ENCODE measurements at places on chromosomes 13 and 19.

DNA sequence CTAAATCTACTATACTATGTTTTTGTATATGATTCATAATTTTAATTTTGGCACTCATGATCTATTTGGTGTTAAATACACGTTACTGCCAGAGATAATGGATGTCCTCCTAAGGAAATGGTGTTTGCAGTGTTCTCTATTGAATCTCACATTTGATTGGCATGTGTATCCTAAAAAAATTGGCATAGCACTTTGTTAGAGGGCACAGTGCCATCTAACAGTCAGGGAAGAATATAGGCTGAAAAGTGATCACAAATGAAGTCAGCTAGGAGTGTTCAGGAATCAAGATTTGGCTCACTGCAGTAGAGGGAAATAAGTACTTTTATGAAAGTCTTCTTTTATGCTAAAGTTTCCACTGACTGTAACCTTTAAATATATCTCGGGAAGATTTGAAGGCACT lies 624.6 kb downstream of the GPC6 start:
- no peak for DNase-seq

GRCh38 chr13:40228496-40228895 lies 437.9 kb downstream of the FOXO1 start:
- no peak for DNase-seq

DNA sequence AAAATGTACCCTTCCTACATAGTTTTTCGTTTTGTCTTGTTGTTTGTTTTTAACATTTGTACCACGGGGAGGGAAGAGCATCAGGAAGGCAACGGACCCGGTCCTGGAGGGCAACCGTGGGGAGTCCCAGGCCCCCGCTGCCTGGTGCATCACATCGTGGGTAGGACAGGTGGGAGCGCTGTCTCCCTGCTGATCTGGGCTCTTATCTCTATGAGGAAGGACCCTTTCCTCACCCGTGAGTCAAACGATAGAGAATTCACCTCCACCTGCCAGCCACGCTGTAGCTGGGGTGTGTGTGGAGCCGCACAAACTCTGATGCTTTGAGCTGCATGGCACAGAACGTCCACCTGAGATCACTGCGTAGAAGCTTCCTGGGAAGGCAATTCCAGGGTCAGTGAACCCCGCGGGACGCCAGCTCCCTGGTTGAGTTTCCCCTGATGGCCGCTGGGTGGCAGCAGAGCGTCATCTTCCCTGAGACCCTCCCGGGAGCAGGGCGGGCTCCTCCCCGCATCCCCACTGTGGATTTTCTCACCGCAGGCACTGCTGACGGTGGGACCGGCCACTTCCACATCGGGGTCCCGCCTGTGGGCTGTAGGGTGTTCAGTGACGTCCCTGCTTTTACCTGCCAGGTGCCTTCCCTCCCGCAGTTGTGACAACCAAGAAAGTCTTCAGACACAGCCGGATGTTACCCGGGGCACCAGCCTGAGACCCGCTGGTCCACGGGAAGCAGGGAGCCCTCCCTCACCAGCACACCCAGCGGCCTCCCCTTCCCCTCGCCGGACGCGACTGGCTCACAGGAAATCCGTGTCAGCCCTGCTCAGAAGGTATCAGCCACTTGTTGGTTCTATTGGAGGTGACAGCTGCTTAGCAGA lies 54.7 kb downstream of the ZNF787 start:
- DNase-seq = peak; percentile 32

DNA sequence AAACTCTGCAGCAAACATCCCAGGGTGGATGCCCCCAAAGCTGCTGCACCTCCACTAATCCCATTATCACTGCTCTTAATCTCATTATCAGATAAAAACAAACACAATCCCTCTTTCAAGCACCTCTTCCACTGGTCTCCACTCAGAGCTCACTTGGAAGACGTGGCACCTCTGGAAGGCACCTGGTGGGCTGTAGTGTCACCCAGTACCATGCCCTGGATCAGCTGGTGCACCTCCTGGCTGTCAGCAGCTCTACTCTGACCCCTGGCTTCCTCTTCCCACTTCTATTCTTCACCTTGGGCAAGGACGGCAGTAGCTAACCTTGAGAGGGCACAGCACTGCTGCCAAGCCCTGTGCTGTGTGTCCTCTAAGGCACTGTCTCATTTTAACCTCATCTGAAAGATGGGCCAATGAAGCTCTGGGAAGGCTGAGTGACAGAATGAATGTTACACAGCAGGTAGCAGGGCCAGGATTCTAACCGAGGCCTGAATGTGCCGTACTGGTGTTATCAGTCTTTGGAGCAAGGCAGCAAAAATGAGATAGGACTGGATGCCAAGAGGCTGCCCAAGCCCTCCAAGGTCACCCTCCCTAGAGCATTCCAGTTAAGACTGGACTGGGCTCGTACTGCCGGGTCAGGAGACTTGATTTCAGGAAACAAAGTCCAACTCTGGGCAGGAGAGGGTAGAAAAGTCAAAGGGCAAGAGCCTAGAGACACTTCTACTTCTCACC lies 7.4 kb downstream of the BRD4 start:
- DNase-seq = no peak

DNA sequence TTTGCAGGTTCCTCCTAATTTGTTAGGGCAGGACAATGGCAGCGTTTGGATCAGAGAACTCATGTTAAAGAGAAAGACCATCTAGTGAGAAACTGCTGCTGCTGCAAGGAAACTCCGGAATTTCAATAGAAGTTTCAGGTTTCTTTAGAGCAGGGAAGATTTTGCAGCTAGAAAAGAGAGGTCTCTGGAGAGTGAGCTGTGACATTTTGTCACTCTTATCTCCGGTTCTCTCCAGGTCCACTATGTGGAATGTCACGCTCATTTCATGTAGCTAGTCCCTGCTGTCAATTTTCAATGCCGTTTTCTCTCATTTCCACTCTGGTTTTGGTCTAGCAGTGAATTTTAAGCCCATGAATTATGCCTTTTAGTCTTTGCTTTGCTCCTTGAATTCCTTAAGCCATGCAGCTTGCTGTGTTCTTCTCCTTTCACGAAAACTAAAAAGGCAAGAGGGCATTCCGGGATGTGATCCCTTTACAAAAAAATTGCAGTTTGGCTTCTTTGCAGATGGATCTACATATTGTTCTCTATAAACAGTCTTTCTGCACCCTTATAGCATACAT lies 46.7 kb upstream of the POSTN start:
- no peak for DNase-seq

DNA sequence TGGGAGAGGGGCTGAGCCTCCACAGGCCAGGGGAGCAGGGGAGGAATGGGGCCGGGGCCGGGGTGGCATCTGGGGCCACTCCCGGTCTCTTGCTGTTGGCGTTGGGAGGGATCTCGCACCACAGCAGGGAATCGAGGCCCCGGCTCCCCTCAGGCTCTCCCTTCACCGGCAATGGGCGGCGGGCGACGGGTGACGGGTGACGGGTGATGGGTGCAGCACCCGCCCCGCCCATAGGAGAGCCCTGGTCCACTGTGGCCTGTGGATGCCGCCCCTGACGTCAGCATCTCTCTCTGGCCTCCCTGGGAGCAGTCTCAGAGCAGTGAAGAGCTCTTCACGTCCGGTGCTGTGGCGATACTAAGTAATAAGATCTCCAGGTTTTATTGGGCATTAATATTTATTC lies 133.6 kb downstream of the KDM4B start:
- no peak for DNase-seq

DNA sequence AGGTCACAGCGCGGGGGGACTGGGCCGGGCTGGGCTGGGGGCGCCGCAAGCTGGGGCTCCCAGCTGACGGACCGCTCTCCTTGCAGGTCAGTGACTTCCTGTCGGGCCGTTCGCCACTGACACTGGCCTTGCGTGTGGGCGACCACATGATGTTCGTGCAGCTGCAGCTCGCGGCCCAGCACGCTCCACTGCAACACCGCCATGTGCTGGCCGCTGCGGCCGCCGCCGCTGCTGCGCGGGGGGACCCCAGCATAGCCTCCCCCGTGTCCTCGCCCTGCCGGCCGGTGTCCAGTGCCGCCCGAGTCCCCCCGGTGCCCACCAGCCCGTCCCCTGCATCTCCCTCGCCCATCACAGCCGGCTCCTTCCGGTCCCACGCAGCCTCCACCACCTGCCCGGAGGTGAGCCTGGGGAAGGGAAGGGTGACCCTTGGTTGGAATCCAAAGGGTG lies 5.7 kb downstream of the MIDN start:
- DNase-seq = no peak

GRCh38 chr19:45766869-45767346 lies 2.1 kb downstream of the SIX5 start:
- DNase-seq = no peak

GRCh38 chr13:59363313-59363712 lies 800.4 kb downstream of the DIAPH3 start:
- no peak for DNase-seq

DNA sequence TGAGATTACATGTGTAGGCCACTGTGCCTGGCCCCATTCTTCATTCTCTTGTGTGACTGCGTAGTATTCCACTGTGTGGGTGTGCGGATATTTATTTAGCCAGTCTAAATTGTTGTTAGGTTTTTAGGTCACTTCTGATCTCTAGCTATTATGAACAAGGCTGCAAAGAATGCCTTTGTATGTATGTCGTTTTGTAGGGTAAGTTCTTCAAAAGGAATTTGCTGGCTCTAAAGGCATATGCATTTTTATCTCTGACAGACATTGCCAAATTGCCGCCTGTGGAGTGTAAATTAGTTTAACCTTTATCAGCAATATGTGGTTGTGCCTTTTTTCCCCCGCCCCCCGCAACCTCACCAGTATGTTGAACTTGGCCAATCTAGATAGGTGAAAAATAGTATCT lies 30.3 kb upstream of the EHD2 start:
- no peak for DNase-seq
